Stimulated activated CD8-positive, alpha-beta memory T cell treated with anti-CD3 and anti-CD28 coated beads, Interleukin-4, amount 100 ng/mL, for 1 hour (primary cell): ENCODE measurements at places on chromosomes 13 and 19.

GRCh38 chr19:41564515-41565378 lies 11.2 kb upstream of the CEACAM21 start:
- DNase-seq = no peak

DNA sequence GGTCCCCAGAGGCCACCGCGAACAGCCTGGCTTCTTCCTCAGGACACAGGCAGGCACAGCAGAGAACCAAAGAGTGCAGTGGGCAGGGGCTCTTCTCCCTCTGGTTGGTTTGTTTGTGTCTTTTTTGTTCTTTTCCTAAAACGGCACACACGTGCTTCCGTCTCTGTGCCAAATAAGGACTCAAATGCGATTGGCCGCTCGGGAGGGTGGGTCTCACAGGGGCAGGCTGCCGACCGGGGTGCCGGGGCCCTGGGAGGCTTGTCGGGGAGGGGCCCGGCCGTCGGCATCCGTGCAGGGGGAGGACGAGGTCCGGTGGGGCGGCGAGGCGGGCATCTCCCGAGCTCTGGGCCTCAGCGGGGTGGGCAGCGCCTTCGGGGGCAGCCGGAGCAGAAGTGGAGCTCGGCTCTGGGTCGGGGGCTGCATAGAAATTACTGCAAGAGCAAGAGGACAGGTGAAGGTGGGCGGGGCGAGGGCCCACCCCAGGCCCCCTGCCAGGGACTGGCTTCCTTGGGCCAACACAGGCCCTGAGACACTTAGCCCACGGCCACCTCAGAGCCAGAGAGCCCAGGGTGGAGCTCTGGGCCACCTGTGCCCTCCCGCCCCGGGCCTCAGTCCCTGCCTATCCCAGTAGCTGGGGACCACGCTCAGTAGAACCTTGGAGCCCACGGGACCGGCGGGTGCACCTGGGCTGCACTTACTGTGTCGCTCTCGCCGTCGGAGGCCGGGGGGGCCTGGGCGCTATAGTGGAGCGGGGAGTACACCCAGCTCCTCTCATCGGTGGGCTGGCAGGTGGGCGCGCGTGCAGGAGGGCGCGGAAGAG lies 6.4 kb upstream of the CACTIN start:
- DNase-seq = no peak

DNA sequence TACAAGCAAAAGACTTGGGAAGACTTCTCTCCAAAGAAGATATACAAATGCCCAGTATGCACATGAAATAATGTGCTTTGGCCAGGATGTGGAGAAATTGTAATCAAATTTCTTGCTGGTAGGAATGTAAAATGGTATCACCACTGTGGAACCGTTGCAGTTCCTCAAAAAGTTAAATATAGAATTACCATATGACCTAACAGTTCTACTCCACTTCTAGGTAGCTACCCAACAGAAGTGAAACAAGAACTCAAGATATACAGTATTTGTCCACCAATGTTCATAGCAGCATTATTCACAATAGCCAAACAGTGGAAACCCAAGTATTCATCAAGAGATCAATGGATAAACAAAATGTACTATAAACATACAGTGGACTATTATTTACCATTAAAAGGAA lies 95.0 kb upstream of the KLF5 start:
- no peak for DNase-seq

GRCh38 chr19:49591731-49592485 lies 926 bp downstream of the PRR12 start:
- DNase-seq = no peak

DNA sequence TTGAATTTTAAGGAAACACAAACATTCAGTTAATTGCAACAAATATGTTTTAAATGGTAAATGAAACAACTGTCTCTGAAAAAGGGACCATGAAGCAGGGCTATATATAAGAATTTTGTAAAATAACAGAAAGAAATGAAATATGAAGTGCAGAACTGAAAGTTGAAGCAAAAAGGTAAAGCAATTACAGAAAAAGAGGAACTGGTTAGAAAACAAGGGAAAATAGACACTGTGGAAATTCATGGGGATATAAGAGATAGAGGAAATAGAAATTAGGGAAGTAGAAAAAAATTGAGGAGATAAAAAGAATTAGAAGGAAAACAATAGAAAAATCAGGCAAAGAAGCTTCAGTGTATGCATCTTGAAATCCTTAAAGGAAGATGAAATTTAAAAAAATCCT lies 40.0 kb upstream of the TDRD3 start:
- no peak for DNase-seq
